ENCODE measurements at places on chromosomes 2 and 18.

DNA sequence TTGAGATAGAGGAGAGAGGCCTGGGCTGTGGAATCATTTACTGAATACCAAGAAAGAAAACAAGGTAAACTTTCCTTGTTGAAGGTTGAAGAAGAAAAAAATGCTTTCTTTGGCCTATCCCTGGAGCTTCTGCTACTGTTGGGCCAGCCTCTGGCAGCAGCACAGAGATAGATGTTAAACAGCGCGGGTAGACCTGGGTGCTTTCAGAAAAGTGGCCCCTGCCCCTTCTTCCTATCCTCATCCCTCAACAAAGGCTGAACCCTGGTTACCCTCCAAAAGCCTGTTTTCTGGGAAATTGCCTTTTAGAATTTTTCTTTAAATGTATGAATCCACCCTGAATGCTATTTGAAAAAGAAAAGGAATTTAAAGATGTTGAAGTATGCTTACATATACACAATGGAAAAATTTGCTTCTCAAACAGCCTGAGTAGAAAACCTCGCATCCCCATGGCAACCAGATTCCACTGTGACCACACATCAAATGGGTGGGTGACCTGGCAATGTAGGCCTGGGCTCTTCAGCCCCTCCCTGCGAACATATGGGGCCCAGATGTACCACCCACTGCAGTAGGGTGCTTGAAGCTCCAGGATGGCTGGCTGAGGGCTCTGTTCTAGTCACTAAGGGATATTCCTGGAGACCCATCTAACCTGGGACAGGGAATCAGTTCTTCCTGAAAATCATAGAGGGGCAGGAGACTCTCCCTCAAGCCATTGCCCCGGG is 23.4 kb upstream of the CHRNA1 start:
- peak; percentile 88 for DNase-seq

DNA sequence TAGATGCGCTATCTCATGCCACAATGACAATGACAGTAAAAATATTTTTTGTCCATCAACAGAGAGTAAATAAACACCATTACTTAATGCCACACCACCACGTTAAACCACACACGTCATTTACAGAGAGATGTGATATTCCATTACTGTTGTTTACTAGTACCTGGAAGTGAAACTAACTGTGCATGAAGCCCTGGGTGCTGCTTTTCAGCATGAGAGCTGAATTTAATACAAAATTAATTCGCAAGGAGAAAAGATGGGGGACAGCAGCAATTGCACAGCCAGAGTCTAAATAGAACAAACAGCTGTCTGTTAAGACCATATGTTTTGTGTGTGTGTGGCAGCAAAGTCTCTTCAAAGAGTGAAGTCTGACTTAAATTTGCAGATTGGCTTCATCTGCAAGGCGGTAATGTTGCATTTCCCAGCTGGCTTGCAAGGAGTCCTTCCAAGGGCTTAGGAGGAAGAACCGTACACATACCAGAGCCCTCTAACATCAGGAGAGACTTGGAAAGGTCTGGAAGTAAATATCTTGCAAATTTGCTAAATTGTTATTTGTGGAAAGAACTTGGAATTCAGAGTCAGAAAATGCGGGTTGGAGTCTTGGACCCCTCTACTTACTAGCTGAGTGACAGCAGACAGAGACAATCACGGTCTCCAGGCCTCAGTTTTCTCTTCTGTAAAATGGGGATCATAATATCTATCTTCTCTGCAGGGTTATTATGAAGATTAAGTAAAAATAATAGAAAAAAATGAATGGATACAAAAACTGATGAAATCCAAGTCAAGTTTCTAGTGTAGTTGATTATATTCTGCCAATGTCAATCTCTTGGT is 127.6 kb downstream of the ALPK2 start:
- DNase-seq, result no peak

GRCh38 chr18:78525366-78526111 is 454.1 kb upstream of the SALL3 start:
- DNase-seq, result no peak

GRCh38 chr2:19893520-19894133 is 8.2 kb downstream of the TTC32 start:
- DNase-seq, result no peak

GRCh38 chr18:23852236-23853045 is 162.1 kb upstream of the TTC39C start:
- peak; percentile 24 for DNase-seq

DNA sequence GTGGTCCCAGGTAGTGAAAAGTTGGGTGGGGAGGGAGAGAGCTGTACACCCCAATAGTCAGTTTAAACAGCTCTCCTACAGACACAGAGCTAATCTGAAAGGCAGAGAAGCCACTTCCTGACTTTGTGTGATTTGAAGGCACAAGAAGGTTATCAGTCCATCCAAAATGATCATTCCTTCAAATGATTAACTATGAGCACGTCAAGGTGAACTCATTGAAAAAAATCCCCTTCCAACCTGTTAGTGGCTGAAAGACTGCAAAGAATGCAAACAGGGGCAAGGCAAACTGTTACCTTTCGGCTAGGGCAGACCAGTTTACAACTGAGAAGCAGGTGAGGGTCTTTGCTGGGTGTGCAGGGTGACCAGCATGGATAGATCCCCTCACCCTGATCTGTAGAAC is 22.8 kb upstream of the APCDD1 start:
- DNase-seq, result no peak

DNA sequence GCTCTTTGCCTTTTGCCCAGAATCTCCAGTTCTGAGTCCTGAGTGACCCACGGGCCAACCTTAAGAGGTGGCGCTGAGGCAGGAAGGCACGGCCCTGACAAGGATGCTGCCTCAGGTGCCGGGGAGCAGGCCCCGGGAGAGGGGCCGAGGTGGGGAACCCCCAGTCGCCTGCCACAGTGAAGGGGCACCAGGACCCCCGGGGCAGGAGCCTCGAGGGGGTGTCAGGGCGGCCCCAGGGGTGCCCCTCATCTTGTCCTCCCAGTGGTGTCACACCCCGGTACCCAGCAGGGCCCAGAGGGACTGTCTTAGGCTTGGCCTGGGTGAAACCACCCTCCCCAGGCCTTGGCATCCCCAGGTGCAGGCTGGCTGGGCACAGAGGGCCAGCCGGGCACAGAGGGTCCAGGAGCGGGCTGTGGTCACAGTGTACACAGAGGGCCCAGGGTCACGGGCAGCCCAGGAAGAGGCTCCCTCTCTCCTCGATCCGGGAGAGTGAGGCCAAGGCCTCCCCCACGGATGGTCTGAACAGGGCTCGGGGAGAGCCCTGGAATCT is 1.0 kb downstream of the PDCD1 start:
- DNase-seq, result no peak

DNA sequence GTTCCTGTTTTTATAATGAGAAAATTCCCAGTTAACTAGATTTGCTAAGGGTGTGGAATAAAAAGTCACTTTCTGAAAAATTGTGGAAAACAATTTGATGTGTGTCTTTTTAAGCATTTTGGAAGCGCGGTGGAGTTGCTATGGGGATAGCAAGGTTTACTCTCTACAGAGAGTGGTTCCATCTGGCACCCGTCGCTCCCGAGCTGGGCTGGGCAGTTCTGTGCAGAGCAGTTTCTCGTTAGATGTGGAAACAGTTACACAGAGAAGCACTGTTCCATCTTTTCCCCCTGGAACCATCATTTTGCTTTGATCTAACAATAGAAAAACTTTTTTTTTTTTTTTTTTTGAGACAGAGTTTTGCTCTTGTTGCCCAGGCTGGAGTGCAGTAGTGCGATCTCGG is 17.4 kb downstream of the LDLRAD4 start:
- no peak for DNase-seq

DNA sequence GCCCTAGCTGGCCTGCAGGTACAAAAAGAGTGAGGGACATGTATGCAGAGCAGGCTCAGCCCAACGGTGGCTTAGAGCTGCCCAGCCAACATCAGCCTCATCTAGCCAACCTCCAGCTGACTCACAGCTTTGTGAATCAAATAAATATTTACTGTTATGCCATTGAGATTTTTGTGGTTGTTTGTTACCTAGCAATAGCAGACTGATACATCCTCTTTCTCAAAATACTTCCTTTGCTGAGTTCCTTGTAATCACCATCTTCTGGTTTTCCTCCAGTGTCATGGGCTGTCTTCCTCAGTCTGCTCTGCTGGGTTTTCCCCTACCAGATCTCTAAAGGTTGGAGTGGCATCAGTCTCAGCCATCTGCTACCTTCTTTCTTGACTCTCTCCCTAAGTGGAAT is 126.6 kb upstream of the SLC1A4 start:
- DNase-seq, result peak; percentile 48

DNA sequence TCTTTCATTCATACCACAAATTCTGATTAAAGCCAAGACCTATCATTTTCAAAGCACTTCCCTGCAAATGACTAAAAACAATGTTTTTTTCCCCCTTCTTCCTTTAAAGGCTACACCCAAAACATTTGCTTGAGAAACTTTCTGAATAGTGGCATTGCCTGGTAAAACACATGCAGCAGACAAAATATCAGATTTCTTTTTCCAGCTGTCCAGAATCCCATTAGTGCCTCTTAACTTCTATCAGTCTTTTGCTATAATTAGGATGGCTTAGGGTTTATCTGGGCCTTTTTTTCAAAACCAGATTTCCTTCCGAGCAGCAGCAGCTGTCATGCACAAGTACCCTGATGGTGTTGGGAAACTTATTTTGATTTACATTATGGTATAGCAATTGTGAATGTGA is 50.6 kb downstream of the ALPK2 start:
- peak; percentile 51 for DNase-seq

GRCh38 chr2:127310980-127311379 is 17.0 kb upstream of the ERCC3 start:
- DNase-seq, result no peak

GRCh38 chr2:85756822-85757435 is 3.1 kb downstream of the ATOH8 start:
- DNase-seq, result no peak

DNA sequence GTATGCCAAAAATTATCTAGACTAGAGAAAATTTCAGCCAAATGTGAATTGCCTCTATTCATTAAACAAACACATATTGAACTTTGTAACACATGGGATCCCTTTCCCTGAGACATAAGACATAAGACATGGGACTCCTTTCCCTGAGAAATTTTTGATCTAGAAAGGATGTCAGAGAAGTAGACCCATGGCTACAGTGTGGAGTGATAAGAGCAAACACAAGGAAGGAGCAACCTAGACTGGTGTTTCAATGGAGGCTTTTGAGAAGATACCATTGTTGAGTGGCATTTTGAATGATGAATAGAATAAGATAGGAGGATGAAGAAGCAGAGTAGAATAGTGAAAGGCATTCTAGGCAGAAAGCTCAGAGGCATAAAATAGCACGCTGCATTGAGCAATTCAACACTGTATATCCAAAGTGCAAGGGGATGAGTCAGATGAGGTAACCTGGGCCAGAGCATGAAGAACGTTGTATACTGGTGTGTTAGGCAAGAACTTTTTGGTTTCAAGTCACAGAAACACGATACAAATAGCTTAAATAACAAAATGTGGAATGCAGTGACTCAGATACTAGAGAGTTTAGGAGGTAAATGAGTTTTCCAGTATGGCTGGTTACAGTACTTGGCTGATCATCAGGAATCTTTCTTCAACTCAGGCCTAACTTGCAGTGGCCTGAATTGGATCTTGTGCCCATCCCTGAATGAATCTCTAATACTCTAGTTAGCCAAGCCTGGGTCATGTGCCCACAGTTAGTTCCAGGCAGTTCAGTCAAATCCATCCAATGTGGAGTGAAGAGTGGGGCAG is 129.8 kb upstream of the TANK start:
- DNase-seq, result peak; percentile 97

GRCh38 chr2:204010628-204011560 is 74.3 kb downstream of the ICOS start:
- DNase-seq, result no peak

DNA sequence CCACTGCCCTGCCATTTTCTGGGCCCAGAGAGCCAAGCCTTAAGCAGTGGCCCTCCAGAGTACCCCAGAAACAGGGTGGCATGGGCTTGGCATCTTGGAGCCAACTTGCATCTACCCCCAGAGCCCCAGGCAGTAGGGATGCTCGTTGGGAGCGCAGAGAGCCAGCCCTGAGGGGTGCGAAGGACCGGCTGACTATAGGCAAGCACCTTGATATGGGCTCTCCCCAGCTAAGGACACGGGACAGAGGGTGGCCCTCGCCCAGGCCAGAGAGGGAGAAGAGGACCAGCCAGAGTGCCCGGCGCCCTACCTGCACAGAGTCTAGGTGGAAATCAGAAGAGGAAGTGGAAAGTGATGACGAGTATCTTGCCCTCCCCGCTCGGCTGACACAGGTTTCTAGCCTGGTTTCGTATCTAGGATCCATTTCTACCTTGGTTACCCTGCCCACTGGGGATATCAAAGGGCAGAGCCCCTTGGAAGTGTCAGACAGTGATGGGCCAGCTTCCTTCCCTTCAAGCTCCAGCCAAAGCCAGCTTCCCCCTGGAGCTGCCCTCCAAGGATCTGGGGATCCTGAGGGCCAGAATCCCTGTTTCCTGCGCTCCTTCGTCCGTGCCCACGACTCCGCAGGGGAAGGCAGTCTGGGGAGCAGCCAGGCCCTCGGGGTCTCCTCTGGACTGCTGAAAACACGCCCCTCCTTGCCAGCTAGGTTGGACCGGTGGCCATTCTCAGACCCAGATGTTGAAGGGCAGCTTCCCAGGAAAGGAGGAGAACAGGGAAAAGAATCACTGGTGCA is 16.2 kb downstream of the CEP68 start:
- DNase-seq, result no peak

DNA sequence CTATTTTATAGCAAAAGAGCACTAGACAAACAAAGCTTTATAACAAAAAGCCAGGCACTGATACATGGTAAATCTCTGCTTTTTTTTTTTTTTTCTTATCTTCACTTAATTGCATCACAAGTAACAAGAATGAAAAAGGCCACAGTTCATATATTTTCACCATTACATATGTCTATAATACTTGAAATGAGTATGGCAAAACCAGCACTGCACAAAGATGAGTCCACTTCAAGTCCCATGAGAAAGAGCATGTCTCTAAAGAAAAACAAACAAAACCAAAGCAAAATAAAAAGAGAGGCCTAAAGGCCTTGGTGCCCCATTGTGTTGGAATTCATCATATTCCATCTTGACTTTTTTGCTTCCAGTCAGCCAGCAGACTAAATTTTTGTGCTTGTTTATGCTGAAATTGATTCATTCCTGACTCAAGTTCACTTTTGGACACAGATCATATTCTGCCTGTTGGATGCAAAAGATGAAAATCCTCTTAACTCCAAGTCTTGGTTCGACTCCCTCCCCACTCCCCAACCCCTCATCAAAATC is 264.9 kb upstream of the CCDC68 start:
- no peak for DNase-seq

- DNase-seq, result no peak
Measured at GRCh38 chr18:38520786-38521185, 955.2 kb upstream of the CELF4 start.

DNA sequence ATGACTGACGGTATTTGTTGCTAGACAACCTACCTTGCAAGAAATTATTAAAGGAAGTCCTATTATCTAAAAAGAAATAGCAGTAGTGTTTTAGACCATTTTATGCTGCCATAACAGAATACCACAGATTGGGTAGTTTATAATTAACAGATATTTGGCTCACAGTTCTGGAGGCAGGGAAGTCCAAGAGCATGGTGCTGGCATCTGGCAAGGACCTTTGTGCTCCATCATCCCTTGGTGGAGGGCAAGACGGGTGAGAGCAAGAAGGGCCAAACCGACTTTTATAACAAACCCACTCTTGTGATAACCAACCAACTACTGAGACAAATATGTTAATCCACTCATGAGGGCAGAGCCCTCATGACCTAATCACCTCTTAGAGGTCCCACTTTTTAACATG is 91.2 kb downstream of the DYNC1I2 start:
- no peak for DNase-seq

Data from M059J (cell line).